ENCODE measurements at places on chromosomes 11 and 22. TPM values are rescaled to one million over a fixed set of nuclear protein-coding genes. Genes with fewer than 3 reads are reported as not detected.

SCGB2A2 gene
- not detected for total RNA-seq

DDTL gene
- not detected for total RNA-seq

ALKBH3 gene
- total RNA-seq, result 48.4 TPM

CCDC15 gene
- total RNA-seq, result 4.8 TPM

P2RY6 gene
- not detected for total RNA-seq

SPECC1L gene
- total RNA-seq, result 38.9 TPM

UEVLD gene
- total RNA-seq, result 22.8 TPM

ACR gene
- not detected for total RNA-seq

JAML gene
- 236 TPM for total RNA-seq

SAA4 gene
- total RNA-seq, result not detected

LRRC32 gene
- 24.5 TPM for total RNA-seq

PANX2 gene
- 3.3 TPM for total RNA-seq

TRPM5 gene
- total RNA-seq, result not detected

CYP2D6 gene
- 2.0 TPM for total RNA-seq

MRGPRF gene
- not detected for total RNA-seq

GRAMD1B gene
- total RNA-seq, result 15.4 TPM

SLC37A2 gene
- 0.70 TPM for total RNA-seq

SCN3B gene
- not detected for total RNA-seq

GPHA2 gene
- total RNA-seq, result not detected

PAX6 gene
- not detected for total RNA-seq

GDPD5 gene
- total RNA-seq, result 7.8 TPM

SIDT2 gene
- 16.6 TPM for total RNA-seq

TRIM49D1 gene
- total RNA-seq, result not detected

ACRV1 gene
- total RNA-seq, result not detected

ZFTA gene
- 4.3 TPM for total RNA-seq

DDI1 gene
- total RNA-seq, result not detected

SCGB1D2 gene
- total RNA-seq, result not detected

OR52E8 gene
- total RNA-seq, result not detected

UBQLNL gene
- not detected for total RNA-seq

SYTL2 gene
- total RNA-seq, result 11.2 TPM

P4HA3 gene
- total RNA-seq, result not detected

TMEM223 gene
- 12.3 TPM for total RNA-seq

FOLR1 gene
- not detected for total RNA-seq

Data from activated CD8-positive, alpha-beta T cell treated with anti-CD3 and anti-CD28 coated beads for 36 hours (primary cell).